Body of pancreas (tissue), 4 donors: ENCODE measurements at places on chromosomes 1 and 21. TPM values are rescaled to one million over a fixed set of nuclear protein-coding genes. Genes with fewer than 3 reads are reported as not detected.

DNA sequence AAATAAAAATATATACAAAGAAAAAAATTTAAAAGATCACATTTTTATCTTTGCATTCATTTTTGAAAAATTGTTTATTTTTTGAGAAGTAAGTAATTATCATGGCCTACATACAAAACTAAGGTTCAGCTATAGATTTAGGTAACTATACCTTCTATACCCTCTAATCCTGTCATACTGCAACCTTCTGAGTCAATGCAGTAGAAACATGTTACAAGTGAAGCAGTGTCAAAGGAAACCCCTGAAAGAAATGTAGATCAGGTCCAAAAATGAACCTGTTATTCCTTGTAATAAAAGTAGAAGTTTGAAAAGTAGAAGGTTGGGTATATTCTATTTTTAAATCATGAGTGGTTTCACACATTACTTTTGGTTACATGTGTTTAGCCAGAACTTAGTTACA is 51.3 kb downstream of the PTGS2 start:
- no peaks in the 10 kb centered on the region for H3K4me1 ChIP-seq
- H3K36me3 ChIP-seq = no peaks in the 10 kb centered on the region
- H3K27me3 ChIP-seq = no peaks in the 10 kb centered on the region
- H3K27ac ChIP-seq = no peak overlapping the region

DNA sequence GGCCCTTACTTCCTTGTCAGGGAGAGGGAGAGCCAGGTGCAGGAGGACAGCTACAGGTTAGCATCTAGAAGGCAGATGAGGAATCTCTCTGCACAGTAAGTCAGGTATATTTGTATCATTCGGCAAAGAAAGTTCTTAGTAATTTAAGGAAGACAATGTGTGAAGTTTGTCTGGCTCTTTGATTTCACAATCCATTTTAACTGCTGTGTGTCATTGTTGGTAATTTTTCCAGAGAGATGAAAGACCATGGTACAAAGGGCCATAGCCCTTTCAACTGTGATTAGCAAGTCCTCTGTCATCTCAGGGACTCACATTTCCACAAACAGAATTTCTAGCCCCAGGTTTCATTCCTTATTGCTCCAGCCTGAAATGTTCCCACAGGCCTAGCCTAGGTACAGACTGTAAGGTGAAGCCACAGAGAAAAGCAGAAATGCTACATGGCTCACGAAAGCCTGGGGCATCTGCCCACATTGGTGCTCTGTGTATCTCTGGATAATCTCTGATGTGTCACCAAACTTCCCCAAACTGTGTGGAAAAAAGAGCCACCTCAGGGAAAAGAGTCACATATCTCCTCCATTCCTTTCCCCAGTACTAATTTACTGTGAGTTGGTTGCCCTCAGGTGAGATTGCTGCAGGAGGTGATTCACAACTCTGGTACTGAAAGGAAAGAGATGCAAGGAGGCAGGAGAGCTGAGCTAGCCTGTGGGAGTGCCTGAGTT is 70.6 kb downstream of the SYT6 start:
- DNase-seq = no peak
- H3K27me3 ChIP-seq = no peaks in the 10 kb centered on the region
- no peaks in the 10 kb centered on the region for H3K4me1 ChIP-seq
- H3K27ac ChIP-seq = no peak overlapping the region
- H3K36me3 ChIP-seq = no peaks in the 10 kb centered on the region

DNA sequence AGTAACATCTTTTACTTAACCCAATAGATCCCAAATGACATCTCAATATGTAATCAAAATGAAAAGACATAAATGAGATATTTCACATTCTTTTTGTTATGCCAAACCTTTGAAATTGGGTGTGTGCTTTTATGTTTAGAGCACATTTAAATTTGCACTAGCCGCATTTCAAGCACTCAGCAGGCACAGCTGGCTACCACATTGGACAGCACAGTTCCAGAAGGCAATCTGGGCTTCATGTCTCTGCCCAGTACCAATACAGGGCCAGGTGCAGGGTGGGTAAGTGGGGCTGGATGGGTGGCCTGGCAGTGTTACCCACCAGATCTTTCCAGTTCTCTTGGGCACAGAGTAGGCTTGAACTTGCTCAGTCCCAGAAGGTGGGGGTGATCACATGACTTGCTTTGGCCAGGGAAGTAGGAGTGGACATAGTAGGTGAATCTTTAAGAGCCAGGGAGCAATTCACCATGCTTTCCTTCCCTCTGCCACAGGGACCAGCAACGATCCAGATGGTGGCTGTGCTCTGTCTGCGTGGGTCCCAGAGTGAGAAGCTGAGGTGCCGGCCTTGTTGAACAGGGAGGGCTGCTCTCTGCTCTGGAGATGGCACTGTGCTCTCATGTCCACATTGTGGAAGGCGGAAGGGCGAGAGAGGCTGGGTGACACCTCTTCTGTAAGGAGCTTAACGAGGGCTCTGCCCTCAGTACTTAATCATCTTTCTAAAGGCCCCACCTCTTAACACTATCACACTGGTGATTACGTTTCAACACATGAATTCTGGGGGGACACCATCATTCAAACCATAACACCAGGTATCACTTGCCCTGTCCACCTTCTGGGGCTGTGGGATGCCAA is 261.4 kb downstream of the GRIK3 start:
- no peak for DNase-seq
- H3K4me1 ChIP-seq = no peaks in the 10 kb centered on the region
- H3K36me3 ChIP-seq = no peaks in the 10 kb centered on the region
- H3K27ac ChIP-seq = no peak overlapping the region

DNA sequence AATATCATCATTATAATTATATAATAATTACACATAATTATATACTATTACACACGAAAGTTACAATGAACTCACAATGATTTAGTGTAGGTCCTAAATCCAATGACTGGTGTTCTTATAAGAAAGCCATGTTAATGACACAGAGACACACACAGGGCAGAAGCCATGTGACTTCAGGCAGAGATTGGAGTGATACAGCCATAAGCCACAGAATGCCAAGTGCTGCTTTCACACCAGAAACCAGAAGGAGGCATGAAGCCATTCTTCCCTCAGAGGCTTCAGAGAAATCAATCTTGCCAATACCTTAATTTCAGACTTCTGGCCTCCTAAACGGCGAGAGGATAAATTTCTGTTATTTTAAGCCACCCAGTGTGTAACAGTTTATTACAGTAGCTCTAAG is 147.4 kb upstream of the KRTAP19-8 start:
- no peak overlapping the region for H3K27ac ChIP-seq
- no peak overlapping the region for H3K4me3 ChIP-seq
- no peaks in the 10 kb centered on the region for H3K36me3 ChIP-seq
- H3K4me1 ChIP-seq = no peaks in the 10 kb centered on the region
- H3K27me3 ChIP-seq = no peaks in the 10 kb centered on the region

DNA sequence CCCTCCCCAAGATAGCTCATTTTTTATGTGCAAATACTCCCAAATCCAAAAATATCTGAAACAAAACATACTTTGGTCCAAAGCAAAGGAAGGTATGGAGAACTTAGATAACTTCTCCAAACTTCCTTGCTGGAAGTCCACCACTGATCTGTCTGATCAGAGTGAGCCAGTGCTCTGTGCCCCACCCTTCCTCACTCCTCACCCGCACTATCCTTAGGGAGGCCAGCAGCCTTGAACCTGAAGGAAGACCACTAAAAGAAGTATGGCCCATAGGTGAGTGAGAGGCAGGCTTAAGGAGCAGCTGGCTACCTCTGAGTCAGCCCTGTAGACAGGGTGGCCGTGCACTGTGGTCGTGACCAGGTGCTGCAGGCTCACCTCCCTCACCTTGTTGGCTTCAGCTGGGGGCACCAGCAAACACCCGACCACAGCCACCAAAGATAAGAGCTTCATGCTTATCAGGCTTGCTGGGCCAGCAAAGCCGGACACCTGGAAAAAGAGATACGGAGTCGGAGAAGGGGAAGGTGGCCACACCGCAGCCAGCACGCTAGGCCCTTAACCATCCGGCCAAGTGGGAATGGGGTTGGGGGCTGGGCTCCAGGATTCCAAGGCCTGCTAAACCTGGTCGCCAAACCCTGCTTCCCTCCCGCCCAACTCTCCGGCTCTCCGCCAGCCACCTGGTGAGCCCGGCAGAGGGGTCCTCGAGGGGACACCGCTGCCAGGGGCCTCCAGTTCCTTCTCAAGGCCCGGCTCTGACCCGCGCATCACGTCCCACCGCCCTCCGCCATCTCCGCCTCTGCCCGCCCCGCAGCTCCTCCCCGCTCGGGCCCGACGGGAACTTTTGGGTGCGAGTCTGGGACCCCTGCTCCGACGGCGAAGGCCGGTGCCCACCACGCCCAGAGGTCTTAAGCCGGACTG is 543 bp downstream of the TMEM9 start:
- H3K27me3 ChIP-seq = no peaks in the 10 kb centered on the region
- H3K36me3 ChIP-seq = peaks cover 5% of the 10 kb centered on the region
- peaks cover 22% of the 10 kb centered on the region for H3K4me1 ChIP-seq

DNA sequence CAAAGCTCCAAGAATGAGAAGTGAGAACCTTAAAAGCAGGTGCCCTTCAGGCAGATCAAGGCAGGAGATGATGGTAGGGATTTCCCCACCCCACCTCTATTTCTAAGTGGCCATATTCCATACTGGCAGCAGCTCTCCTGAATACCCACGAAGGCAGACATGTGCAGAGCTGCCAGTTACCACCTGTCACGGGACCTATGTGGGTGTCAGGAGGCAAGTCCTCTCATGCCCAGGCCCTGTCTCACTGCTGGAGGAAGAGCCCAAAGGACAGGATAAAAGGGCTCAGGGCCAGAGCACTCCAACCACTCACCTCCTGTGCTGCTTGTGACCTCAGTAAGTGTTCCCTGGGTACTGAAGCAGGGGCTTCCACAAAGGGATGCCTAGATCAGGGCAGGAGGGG is 721 bp upstream of the LCE1B start:
- H3K4me3 ChIP-seq = no peak overlapping the region
- no peaks in the 10 kb centered on the region for H3K4me1 ChIP-seq

DNA sequence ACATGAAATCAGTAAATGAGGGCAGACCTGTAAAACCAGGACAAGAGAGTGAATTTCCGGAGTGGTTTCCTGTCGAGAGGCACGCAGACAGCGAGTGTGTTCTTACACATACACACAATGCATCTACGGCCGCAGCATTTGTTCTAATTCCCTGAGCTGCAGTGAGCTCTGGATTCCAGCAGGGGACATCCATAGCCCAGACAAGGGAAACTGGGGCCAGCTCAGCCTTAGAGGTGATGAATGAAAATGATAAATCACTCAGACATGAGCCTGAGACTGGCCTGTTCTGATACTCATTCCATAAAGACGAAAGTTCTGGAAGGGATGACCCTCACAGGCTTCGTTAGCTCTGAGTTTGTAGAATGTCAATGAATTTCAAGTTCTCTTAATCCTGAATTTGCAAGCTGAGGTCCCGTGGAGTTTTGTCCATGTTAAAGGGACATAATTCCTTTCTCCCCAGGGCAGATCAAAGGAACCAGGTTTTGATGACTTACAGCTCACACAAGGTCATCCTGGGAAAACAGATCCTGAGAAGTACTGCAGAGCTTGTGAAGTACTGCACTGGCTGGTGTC is 207.9 kb upstream of the C1orf87 start:
- no peak overlapping the region for H3K4me3 ChIP-seq
- DNase-seq = peak; percentile 77
- peaks cover 36% of the 10 kb centered on the region for H3K4me1 ChIP-seq
- no peak overlapping the region for H3K27ac ChIP-seq
- no peaks in the 10 kb centered on the region for H3K27me3 ChIP-seq
- H3K36me3 ChIP-seq = no peaks in the 10 kb centered on the region

- H3K4me3 ChIP-seq = no peak overlapping the region
- DNase-seq = no peak
- H3K27ac ChIP-seq = no peak overlapping the region
These were observed 13.7 kb downstream of the PTPN22 start for GRCh38 chr1:113857776-113858175.

DNA sequence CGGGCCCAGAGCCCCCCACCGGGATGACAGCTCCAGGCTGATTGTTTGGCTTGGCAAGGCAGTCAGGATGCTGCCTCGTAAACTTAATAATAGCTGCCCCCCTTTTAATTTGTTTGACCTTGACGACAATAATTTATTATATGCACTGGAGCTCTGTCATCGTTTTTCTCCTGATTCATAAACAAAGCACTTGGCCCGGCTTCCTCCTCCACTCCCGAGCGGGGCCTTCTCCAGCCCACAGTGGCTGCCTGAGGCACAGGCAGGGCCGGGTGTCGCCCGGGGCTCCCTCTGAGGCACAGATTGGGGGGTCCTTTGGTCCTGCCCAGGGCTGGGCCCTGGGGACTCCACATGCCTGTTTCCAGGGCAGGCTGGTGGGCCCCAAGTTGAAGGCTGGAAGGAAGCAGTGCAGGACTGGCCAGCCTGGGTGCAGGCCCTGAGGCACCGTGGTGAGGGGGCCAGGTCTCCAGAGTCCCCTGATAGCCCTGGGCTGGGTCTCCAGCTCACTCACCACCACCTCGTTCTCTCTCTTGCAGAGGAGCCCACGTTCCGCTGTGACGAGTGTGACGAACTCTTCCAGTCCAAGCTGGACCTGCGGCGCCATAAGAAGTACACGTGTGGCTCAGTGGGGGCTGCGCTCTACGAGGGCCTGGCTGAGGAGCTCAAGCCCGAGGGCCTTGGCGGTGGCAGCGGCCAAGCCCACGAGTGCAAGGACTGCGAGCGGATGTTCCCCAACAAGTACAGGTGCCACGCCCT is 52.0 kb upstream of the ARHGEF16 start:
- peak overlapping the region; percentile 34 for H3K27ac ChIP-seq
- H3K4me3 ChIP-seq = no peak overlapping the region
- H3K36me3 ChIP-seq = no peaks in the 10 kb centered on the region
- DNase-seq = no peak
- H3K4me1 ChIP-seq = no peaks in the 10 kb centered on the region

DNA sequence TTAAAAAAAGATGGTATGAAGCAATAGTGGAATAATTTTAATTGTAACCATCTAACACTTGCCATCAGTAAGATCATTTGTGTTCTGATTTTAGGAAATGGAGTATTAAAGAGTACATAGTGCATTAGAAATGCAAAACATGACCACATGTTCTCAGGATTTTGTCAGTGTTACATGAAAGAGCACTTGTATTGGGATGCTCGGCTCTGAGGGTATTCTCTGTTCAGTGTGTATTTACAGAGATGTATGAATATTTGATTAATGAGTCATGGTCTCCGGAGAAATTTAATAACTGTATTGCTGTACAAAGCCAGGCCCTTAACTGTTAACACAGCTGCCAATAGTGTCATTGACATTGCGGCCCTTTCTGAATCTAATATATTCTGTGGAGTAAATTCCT is 91.7 kb downstream of the ATG4C start:
- H3K36me3 ChIP-seq = no peaks in the 10 kb centered on the region
- H3K27ac ChIP-seq = no peak overlapping the region
- H3K27me3 ChIP-seq = no peaks in the 10 kb centered on the region

GRCh38 chr21:44064852-44065403 is 42.3 kb upstream of the PWP2 start:
- DNase-seq = no peak
- H3K27ac ChIP-seq = no peak overlapping the region
- no peaks in the 10 kb centered on the region for H3K27me3 ChIP-seq
- H3K36me3 ChIP-seq = peaks cover 8% of the 10 kb centered on the region

- no peak overlapping the region for H3K27ac ChIP-seq
- no peak overlapping the region for H3K4me3 ChIP-seq
- H3K36me3 ChIP-seq = no peaks in the 10 kb centered on the region
- H3K27me3 ChIP-seq = no peaks in the 10 kb centered on the region
- DNase-seq = peak; percentile 31
- H3K4me1 ChIP-seq = peaks cover 23% of the 10 kb centered on the region
These were observed 25.6 kb downstream of the MIS18A start for GRCh38 chr21:32253215-32253641.

The MYBPH gene
- total RNA-seq = not detected

The HRNR gene
- total RNA-seq = not detected

The NTMT2 gene
- not detected for total RNA-seq

The CYP4B1 gene
- total RNA-seq = 30.0 TPM

The GNB1 gene
- 71.3 TPM for total RNA-seq

The KCNJ6 gene
- total RNA-seq = 0.78 TPM

The TDRD5 gene
- not detected for total RNA-seq
